Fibroblast of skin of right biceps (primary cell): ENCODE measurements at places on chromosomes 12 and 14.

DNA sequence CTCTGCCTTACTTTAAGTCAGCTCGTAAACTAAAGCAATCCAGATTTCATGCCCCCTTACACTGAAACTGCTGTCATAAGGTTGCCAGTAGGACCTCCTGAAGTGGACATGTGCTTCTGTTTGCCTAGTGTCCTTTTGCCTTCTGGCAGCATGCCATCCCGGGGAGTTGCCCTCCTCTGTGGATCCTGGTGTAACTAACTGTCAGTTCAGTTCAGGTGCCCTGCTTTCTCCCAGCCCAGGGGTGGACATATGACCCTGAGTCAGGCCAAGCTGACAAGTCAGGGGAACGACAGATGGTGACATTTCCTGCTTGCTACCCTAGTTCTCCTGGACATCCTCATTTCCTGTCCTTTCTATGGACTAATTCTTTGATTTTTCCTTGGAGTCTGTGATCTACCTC, 25.6 kb downstream of the AKAP6 start:
- DNase-seq: no peak

- peak; percentile 6 for DNase-seq
Observed at GRCh38 chr14:95361373-95362137, 41.8 kb upstream of the CLMN start.

DNA sequence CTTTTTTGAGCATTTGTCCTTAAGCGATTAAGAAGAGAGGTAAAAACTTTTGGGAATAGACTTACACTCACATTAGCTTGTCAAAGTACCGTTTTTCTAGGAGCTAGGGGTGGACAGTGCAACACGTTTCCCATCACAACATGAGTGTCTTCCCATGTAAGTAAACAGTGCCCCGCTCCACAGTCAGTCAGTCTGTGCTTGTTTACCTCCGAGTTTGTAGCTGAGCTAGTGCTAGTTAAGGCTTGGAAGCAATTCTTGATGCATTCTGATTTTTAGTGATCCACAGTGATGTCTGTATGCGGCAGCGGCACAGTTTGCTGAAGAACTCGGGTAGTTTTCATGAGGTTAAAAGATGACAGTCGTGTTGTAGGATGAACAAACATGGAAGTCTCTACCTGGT, 941 bp downstream of the ZDHHC17 start:
- peak; percentile 3 for DNase-seq

GRCh38 chr12:15719230-15719629, 70.0 kb downstream of the EPS8 start:
- DNase-seq: no peak

DNA sequence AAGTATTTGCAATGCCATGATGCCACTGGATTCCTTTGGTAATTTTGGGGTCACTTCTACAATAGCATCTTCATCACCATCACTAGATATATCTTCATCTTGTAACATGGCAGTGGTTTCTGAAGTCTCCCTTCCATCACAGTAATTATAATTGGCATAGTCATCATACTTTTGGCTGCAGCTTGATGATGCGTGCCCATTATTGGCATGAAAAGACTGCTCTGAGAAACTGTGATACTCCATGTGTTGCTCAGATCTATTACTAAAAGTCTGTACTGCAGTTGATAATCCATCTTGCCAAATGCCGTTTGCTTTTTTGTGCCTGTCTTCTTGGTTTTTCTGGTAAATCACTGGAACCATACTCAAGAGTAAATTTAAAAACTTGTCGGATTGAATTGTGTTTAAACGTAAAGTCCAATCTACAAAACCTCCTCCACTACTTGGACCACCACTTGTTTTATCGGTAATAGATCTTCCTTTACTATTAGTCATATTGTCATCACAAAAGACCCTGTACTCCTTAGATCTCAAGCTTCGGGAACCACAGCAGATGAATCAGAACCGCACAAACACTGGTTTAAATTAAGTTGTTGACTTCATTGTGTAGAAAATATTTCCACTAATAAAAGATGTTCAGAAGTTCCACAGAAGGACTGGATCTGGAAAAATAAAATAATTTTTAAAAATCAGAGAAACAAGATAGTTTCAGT, 29.9 kb downstream of the SLC41A2 start:
- DNase-seq: peak; percentile 75

DNA sequence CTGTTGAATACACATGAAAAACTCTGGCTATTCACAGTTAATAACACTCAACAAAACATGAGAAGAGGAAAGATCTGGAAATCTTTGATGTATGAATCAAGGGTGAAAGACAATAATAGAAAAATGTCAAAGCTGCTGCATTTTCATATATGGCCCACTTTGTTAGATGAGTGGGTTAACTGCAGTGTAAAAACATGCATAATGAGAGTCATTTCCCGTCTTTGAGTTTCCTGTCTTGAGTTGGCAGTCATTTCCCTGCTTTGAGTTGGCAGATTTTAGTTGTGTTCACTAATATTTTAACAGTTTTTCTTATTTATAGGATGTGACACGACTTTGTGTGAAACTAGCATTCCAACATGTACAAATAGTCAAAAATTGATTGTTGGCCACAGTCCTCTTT, 87.9 kb upstream of the PTPRQ start:
- peak; percentile 19 for DNase-seq

- no peak for DNase-seq
Observed at GRCh38 chr12:40834321-40834720, 142.1 kb downstream of the CNTN1 start.

DNA sequence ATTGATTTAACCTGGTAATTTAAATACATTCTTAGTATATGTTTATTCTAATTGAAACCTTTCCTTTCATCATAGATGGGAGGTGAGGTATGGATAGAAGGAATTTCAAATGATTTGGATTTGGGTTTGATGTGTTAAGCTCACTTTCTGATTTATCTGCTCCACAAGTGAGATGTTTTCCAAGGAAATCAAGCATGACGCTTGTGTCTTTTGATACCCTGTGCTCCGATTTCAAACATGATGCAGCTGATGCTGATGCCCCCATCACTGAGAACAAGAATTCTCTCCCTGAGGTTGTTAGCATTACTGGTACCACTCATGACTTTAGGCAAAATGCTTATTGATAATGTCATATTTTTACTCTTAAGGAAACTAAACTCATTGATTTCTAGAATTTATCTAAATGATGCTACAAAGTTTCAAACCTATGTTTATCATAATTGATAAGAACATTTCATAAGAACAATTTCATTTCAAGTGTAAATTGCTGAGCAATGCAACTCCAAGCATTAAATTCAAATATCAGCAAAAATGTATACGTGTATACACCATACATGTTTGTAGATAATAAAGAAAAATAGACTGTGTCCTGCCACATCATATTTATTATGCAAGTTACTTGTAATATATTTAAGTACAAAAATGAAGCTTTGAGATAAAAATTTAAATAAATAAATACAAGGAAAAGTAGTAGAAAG, 75.5 kb upstream of the LRIG3 start:
- DNase-seq: no peak

GRCh38 chr14:75277008-75277814, 1.4 kb upstream of the FOS start:
- DNase-seq: peak; percentile 84

DNA sequence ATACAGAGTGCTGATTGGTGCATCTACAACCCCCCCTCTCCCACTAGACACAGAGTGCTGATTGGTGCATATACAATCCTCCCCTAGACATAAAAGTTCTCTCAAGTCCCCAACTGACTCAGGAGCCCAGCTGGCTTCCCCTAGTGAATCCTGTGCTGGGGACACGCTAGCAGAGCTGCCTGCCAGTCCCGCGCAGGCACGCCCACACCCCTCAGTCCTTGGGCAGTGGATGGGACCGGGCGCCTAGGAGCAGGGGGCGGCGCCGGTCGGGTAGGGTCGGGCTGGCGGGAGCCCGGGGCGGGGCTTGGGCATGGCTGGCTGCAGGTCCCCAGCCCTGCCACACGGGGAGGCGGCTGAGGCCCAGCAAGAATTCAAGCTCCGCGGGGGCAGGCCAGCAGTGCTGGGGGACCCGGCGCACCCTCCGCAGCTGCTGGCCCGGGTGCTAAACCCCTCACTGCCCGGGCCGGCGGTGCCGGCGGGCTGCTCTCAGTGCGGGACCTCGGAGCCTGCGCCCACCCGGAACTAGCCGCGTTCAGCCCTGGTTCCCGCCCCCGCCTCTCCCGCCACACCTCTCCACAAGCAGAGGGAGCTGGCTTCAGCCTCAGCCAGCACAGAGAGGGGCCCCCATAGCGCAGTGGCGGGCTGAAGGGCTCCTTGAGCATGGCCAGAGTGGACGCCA, 64.3 kb upstream of the DDHD1 start:
- DNase-seq: peak; percentile 61

DNA sequence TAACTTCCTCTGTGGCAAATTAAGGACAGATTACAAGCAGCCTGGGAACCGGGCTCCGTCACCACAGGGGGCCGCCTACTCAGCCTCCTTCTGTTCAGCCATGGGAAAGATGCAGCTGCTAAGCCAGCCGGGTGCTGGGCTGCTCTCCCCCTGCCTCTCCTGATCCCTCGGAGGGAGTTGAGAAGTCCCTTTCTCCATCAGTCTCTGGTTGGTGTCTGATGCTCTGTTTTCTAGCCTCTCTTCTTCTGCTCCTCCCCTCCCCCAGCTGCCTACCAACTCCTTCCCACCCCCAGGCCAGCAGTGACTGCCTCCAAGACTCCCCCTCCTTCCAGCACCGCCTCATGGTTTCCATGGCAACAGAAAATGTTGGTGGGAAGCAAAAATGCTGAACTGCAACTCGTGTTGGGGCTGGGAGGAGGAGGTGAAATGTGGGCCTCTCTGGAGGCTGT, 486.7 kb downstream of the APAF1 start:
- DNase-seq: peak; percentile 62

DNA sequence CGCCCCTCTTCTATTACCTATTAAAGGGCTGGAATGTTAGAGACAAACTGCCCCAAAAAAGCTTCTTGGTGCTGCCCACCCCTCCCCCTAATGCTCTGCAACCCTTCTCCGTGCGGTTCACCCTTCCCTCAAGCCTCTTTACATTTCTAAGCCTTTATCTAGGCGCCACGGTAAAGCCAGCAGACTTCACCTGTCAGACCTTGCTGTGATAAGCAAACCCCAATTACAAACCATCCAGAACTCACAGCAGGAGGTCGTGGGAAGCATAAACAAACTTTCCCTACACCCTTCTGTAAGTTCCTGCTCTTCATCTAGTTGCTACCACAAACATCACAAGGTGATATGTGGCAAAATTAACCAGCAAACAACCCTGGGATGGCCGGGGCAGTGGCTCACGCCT, 56.8 kb downstream of the MOK start:
- no peak for DNase-seq

DNA sequence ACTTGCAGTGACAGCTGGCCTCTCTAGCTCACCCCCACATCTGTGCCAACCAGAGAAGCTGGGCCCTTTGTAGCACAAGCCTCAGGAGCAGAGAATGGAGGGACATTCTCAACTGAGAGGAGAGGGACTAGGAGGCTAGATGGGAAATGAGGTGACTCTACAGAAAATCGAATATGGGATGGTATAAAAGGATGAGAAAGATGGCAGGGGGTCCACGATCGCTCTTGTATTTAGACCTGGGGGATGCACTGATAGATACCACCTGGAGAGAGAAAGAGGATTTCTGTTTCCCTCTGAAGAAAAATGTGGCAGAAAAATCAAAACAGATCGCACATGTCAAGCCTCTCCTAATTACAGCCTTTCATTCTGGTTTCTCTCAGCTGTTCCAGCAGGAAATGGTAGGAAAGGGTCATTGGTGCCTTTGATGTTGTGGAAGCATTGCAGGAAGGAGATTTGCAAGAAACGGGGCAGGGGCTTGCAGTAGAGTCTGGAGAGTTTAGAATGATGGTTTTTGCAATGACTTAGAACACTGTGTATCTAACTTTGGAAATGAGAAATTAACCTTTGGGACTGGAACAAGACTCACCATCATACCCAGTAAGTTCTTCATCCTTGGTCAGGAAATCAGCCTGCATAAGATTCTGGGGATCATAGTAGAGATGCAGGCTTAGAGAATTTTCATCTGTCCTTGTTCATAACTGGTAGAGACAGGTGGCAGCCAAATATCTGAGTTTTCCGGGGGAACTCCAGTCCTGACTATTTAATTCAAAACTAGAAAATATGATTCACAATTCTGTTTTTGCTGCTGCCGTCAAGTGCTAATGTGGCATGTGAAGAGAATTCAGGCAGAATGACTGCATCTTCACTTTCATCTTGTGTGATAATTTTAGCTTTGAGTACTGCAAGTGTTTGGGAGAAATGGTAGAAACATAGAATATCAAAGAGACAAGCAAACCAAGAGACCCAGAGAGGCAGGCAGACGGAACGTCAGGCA, 98.8 kb downstream of the DAD1 start:
- no peak for DNase-seq

GRCh38 chr14:70027785-70028428, 148.7 kb downstream of the SMOC1 start:
- DNase-seq: peak; percentile 29

GRCh38 chr12:7130701-7131501, 730 bp downstream of the CLSTN3 start:
- peak; percentile 36 for DNase-seq

- no peak for DNase-seq
Observed at GRCh38 chr12:77489331-77489970, 341.2 kb upstream of the NAV3 start.

DNA sequence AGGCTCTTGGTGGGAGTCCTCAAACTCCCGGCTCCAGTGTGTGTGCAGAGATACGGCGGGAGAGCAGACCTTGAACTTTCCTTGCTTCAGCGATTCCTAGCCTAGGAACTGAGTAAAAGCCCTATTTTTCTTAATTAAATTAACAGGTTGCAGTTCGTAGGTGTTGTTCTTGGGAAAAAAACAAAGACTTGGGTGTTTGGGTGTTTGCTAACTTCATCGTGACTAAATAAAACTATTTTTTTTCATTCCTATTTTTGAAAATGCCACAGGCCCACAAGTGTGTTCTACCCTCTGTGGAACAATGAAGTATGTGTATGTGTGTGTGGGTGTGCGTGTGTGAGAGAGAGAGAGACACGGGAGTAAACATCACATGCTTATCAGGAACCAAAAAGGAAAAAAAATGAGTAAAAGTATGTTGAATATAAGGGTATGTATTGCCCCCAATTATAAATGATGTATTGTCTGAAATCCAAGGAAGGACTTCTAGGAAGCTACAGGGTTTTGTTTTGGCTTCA, 651 bp downstream of the TMEM117 start:
- peak; percentile 28 for DNase-seq

- DNase-seq: no peak
Observed at GRCh38 chr14:106268013-106268727, 741.8 kb downstream of the TMEM121 start.

- peak; percentile 9 for DNase-seq
Observed at GRCh38 chr12:27274706-27275105, 30.6 kb downstream of the STK38L start.

DNA sequence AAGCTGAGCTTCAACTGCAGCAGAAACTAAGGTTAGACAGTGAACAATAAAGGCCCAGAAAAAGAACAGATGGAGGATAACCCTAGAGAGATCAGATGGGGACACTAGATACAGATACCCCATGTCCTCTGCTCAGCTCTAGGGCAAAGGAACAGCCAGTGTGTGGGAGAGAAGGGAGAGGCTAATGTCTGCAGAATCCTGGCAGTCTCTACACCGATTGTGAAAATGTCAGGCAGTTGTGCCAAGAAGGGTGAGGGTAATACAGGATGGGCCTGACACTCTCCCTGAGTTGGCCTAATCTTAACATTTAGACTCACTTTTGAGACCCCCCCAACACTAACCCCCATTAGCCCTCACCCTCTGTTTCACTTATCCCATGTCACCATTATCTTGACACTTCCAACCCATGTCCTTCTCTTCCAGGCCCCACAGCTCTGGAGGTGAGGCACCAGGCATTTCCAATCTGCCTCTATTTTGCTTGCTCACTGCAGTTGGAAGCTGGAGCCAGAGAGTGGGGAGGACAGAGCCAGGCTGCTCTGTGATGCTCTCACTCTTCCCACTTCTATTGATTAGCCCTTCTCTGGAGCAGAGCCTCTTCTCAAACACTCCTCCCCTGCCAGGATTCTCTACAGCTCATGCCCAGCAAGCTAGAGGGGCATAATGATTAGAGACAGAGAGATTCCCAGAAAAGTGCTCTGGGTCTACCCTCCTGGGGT, 3.0 kb upstream of the BLOC1S1 start:
- no peak for DNase-seq
